Foreskin keratinocyte (primary cell): ENCODE measurements at places on chromosomes 1 and 21. TPM values are rescaled to one million over a fixed set of nuclear protein-coding genes. Genes with fewer than 3 reads are reported as not detected.

Gene LRRC47
- total RNA-seq = 30.5 and 33.2 TPM in 2 replicates

Gene KISS1
- not detected in 2 replicates for total RNA-seq

Gene KRTAP10-7
- not detected in 2 replicates for total RNA-seq

Gene OR10J4
- total RNA-seq = not detected in 2 replicates

Gene PEX11B
- 25.4 and 26.8 TPM in 2 replicates for total RNA-seq

DNA sequence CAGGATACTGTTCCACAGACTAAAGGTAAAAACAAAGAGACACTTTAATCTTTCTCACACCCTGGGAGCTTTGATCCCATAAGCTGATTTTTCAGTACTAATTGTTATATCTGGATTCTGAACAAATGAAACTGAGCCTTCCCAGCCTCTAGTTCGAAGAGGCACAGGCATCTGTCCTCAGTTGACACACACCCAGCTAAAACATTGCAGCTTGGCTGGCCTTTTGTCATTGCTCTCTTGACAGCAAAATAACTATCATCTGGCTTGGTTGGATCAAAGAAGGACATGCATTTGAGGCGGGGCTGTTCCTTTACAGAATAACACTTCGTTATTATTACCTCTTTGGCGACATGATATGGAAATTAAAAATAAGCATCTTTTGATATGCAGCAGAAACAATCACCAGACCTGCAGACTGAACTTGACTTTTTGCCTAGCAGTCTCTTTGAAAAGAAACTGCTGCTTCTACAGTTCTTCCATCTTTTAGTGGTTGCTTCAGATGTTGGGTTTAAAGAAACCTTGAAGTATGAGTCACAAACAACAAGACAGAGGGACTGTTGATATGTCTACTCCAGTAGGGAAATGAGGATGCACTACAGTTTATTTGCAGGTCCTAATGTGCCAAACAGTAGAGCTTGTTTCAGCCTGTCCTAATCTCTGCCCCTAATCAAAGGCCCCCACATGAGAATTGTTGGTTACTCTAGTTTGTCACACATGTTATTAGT is 166.5 kb downstream of the TPR start:
- no peak for DNase-seq

DNA sequence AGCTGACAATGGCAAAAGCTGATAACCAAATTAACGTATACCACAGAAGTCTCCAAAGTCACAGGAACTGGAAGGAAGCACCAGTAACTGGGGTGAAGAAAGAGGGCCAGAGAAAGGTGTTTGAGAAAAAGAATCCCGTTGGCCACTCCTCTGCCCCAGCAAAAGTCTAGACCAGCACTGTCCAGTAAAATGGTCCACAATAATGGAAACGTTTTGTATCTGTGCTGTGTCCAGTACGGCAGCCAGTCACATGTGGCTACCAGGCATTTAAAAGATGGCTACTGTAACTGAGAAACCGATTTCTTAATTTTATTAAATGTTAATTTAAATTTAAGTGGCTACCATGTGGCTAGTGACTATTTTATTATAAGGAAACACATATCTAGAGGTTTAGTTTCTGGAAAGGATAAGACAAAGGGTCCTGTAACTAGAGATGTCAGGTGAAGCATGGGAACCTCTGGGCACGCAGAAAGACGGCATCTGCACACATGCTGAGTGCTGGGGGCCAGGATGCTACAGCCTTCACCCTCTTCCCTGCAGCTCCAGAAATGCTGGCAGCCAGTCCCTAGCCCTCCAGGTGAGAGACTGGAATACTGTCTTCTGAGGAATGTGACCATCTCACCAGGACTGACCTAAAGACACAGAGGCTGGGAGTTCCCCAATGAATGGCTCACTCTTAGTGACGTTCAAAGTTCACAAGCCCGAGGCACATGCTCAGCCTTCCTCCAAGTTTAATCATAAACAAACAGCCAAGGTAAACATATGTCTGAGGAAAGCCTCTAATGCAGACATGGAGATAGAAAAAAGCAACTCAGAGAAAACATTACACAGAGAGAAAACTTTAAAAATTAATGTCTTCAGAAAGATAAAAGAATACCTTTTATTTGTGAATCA is 50.7 kb downstream of the JAK1 start:
- peak; percentile 71 for DNase-seq

DNA sequence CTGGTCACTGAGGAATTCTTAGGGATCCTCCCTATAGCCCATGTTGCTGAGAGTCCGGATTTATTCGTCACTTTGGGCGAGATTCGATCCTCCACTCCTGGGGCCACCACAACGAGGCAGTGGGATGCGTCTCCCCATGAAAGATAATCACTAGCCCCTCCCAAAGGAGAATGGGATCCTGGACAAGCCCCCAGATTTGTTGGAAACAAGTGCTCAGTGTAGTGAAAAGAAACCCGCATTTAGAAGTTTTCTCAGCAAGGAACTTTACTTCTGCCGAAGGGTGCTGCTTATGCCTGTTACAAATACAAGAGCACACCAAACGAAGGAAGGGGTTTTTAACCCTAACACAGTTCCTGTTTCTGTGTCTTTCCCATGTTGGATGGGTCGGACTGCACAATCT is 83.3 kb downstream of the ZFYVE9 start:
- DNase-seq = no peak

- DNase-seq = no peak
Measured at GRCh38 chr1:186424539-186424938, 36.4 kb downstream of the PDC start.
